COR-L47 (cell line): ENCODE measurements at places on chromosomes 1 and 21.

DNA sequence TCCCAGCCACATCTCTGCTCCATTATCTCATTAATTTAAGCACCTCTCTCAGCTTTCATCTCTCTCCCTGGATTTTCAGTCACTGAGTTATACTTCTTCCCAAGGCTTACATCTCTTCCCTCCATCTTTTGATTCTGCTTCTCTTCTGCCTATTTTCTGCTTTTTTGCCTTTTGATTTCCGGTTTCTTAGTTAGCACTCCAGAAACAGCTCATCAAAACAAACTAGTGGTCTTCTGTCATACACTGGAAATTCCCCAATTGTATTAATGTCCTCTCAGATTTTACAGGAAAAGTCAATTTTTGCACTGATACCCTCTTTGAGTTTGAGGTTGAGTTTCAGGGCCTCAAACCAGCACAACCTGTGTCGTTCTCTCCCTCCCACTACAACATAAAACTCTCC, 1.5 kb downstream of the LCE3E start:
- DNase-seq: no peak

GRCh38 chr1:5562769-5563168, 429.5 kb downstream of the NPHP4 start:
- DNase-seq: no peak

GRCh38 chr1:100530880-100531487, 7.0 kb upstream of the GPR88 start:
- DNase-seq: no peak

DNA sequence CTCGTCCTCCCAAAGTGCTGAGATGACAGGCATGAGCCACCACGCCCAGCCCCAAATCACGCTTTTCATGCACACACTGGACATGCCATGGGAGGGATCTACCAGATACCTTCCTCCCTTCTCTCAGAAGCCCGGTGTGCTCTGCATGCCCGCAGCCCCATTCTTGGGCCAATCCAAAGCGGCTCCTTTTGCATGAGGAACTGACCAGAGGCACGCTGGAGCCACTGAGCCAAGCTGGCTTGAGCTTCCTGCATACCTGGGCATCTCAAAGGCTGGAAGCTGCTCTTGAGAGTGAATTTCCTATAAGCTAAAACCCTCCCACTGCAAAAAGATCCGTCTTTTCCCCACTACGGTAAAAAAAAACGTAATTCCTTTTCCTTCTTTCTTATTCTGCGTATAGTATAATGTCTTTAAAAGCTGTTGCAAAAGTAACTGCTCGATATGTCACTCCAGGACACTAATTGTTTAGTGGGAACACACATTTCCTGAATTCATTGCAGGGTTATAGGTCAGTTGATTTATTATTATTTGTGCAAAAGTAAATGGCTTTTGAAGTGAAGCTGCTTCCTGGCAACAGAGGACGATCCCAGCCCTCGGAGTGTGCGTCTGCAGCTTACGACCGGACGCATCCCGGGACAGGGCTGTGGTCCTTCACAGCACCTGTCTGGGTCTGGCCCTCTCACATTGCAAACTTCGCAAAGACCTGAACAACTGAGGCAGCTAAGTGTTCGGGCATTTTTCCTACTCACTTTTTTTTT, 61.8 kb upstream of the ETS2 start:
- no peak for DNase-seq

GRCh38 chr1:106290805-106291501, 765.5 kb upstream of the PRMT6 start:
- no peak for DNase-seq

DNA sequence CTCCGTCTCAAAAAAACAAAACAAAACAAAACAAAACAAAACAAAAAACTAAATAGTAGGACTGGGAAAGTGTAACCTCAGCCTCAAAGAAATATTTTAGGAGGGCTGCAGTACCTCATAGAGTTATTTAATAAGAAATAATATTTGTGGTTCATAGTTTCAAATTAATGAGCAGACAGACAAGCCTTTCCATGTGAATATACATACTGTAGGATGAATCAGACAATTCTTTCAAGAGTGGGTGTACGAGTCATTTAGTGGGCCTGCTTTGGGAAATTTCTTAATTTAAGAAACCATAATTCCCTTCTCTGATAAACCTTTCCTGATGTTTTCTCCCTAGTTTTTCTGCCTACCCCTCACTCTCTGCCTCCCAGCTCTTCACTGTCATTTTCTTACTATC, 52.5 kb downstream of the CDC14A start:
- DNase-seq: no peak

GRCh38 chr1:15707239-15707925, 23.3 kb downstream of the PLEKHM2 start:
- no peak for DNase-seq

DNA sequence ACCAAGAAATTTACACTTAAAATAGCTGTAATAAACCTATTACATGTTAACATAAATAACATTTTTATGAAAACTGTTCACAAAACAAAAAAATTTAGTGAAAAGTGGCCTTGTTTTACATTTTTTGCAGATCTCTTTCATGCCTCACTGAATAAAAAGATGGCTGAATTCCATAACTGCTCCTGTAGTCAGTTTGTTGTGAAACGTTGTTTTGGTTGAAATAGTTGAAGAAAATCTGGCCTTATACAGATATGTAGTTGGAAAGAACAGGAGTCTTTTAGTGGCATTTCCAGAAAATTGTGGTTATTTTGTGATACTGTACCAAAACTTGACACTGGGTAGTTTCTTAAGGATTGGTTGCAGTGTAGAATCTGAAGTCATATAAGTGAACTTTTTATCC, 18.1 kb downstream of the ITSN1 start:
- DNase-seq: no peak

GRCh38 chr21:15669247-15669646, 60.5 kb upstream of the USP25 start:
- no peak for DNase-seq

GRCh38 chr1:167501515-167502191, 16.7 kb downstream of the CD247 start:
- no peak for DNase-seq

DNA sequence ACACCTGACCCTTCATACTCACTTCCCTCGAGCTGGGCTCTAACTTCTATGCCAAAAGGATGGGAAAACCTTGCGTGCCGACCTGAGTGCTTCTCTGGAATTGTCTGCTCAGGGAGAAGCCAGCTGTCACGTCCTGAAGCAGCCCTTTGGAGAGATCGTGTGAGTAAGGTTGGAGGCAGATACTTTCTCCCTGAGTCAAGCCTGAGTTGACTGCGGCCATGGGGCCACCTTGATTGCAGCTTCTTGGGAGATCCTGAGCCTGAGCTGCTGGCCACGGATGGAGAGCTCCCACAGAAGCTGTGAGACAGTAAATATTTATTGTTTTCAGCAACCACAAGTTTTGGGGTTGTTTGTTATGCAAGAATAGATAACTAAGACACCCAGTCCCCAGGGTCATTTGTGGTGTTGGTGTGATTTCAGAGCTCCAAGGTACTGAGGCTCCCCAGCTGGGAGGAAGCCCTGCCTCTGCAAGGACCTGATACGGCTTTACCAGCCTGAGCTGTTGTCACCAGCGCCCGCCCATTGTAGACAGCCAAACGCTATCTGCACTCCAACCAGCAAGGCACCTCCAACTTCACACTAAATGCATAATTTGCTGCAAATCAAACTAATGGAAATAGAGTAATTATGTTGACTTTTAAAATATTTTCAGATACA, 531.6 kb downstream of the PTPRU start:
- DNase-seq: no peak

DNA sequence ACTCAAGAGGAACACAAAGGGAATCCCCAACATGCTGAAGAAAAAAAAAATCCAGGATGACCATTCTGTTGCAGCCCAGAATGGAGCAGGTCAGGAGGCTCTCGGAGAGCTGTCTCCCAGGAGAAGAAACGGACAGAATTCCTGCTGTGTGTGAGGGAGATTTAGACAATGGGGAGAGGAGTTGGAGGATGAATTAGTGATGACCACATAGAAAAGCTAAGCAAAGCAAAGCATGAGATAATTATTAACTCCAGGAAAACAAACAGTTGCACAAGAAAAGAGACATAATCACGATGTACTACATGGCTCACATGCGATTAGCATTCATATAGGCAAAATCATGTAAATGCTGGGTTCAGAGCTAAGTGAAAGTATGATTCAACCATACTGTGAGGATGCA, 61.1 kb upstream of the SMYD2 start:
- no peak for DNase-seq

DNA sequence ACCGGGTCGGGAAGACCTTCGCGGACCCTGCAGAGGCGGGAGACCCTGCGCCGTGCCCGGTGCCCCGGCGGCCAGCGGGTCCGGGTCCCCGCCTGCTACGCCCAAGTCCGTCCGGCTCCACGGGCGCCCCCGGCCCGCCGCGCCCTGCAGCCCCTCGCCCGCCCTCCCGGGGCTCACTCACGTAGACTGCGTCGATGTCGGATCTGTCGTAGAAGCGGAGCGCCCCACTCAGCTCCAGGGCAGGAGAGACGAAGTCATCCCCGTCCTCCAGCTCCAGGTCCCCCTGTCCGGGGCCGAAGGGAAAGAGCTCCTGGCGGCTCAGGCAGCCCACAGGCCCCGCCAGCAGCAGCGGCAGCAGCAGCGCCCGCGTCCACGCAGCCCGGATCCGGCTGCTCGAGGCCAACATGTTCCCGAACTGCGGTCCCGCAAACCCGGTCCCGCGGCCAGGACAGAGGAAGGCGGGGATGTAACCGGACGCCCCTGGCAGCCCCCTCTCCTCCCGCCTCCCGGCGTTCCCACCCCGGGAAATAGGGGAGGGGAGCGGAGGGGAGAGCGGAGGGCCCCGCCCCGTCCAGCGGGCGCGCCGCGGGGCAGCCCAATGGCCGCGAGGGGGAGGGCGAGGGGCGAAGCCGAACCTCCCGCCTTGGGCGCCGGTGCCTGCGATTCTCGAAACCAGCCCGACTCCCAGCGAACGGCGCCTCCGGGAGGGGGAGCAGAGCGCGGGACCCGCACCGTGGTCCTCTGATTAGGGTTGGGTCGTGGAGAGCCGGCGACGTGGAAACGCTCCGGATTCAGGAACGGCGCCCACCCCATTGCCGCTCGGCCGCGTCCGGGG, at the start of gene NID1:
Gene NID1 (minus strand): TSS at position 417 of the 835 bp plus-strand sequence. CDS start 11 bp downstream, at position 406.
- no peak for DNase-seq

GRCh38 chr1:230282157-230282556, 144.0 kb downstream of the PGBD5 start:
- peak; percentile 71 for DNase-seq

DNA sequence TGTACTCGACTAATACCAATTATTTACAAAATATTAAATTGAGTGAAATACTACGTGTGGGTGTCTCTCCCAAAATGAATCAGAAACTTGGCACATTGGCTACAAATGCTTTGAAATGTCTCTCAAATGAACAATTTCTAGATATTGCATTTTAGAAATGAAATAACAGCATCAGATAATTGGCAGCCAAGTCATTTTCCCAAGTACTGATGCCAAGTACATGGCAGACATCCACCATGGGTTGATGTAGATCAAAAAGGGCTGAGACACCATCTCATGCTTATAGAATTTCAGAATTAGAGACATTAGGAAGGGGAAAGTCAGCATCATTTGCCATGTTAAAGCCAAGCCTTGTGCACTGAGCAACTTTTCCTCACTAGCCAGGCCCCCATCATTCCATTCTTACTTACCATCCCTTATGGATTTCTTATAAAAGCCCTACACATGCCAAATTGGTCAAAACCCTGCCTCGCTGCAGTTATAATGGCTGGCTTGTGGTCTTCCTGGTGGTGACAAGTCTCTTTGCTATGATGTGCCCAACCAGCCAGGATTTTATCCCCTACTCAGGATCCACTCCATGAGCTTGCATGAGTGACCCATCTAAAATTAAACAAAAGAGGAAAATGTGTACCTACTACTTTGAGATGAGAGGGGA, 73.1 kb downstream of the GREM2 start:
- DNase-seq: no peak

- DNase-seq: peak; percentile 81
Measured at GRCh38 chr1:242523719-242524570, 552 bp downstream of the PLD5 start.

GRCh38 chr1:89980605-89981004, 14.3 kb upstream of the ZNF326 start:
- no peak for DNase-seq

DNA sequence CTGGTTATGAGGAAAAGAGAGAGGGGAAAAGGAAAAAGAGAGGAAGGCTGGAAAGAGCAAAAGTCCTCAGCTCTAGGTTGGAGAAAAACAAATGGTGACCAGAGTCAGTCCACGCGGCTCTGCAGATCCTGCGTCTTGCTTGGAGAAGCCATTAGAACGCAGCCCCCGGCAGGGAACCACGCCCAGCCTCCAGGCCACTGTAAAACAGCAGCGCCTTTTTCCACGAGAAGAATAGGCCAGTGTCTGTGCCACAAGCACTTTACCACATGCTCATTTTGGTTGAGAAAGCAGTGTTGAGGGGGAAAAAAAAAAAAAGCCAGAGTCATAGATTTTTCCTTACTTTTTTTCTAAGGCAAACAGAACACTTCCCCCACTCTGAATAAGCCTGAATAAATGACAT, 846.9 kb upstream of the ADAMTS5 start:
- no peak for DNase-seq

DNA sequence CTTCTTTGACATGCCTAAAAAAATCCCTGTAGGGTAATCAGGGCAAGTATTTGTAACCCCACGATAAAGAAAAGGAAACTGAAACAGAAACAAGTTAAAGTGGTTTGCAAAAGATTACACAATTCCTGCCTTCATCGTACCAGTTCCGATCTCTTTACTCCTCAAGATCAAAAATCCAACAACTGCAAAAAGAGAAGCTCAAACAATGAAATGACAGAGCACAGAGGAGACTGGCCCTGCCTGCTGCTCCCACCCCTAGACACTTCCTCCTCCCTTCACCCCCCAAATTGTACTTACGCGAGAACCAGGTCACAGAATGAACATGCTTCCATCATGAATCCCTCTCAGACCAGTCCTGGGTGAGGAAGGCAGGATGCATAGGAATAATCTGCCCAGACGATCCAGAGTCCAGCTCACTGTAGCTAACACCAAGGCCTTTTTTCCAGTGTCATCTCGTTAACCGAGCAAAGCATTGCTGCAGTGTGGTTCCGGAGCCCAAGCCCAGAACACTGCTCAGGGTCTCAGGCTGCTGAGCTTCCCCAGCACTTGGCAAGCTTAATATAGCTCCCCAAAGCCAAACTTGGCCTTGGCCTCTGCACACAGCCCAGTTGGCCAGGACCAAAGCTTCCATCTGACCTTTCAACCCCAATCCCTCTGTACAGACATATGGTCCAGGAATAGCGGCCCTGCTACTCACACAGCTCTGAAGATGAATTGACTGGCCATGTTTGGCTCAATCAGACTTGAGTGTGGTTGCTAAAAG, 20.3 kb downstream of the RXRG start:
- DNase-seq: no peak

DNA sequence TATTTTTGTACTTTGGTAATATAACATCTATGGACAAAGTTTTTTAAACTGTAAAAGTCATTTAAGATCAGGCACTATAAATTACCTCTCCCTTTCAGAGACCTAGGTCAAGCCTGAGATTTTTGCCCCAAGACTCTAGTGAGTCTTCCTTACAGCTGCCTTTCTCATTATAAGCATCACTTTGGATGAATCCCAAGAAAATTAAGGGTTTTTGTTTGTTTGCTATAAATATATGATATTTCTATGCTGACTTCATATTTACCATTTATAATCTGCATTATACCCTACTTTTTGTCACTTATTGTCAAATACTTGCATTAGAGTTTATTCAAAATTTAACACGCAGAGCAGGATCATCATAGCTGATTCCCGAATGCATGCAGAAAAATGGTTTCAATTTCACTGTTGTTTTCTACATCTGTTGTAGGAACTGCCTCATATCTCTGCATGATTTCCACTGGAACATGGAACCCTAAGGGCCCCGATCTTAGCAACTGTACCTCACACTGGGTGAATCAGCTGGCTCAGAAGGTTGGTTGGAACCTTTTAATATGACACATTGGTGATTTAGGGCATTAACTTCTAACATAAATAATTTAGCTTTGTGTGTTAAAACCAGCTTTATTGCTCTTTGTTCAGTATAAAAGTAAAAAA, 150.0 kb downstream of the ADGRL2 start:
- no peak for DNase-seq
